ENCODE measurements at places on chromosomes 1 and 21.

DNA sequence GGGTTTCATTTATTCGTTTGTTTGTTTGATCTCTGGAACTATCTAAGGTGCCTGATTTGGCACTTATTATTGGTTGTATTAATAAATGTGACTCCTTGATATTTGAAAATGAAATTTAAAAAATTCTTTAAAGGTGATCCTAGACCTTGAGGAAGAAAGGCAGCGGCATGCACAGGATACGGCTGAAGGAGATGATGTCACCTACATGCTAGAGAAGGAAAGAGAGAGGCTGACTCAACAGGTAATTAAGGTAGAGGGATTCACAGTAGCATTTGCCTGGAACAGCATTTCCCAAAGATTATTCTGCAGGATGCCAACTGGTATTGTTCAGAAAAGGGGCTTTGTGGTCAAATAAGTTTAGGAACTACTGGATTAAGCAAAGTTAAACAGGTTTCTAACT lies 54.4 kb upstream of the WNT2B start:
- no peak for DNase-seq

DNA sequence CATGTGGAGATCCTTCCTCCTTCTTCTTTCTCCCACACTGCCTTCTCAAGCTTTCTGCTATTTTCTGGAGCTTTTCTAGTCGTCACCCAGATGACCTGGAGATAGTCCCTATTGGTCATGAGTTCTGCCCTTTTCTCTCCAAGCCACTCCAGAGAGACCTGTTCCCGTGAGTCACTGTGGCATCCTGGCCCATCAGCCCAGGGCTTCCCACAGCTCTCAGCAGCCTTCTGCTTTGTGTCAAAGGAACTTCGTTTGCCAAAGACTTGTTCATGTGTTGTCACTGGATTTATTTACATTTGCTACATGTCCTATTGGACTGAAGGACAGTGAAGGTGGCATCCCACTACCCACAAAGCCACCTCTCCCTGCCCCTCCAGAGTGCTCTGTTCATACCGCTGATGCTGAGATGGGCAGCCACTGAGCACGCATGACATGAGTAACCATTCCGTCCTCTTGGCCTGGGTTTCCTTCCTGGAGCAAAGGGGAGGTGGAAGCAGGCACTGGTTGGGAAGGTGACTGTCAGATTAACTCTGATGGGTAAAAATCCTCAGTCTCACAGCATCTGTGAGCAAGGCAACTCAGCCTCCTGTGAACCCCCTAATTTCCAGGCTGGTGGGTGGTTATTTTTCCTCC lies 119.2 kb downstream of the EDEM3 start:
- DNase-seq, result no peak

- peak; percentile 18 for DNase-seq
Observed at GRCh38 chr1:184843732-184844495, 89.3 kb upstream of the EDEM3 start.

GRCh38 chr1:99232172-99232571 lies 32.1 kb upstream of the PLPPR4 start:
- DNase-seq, result no peak

DNA sequence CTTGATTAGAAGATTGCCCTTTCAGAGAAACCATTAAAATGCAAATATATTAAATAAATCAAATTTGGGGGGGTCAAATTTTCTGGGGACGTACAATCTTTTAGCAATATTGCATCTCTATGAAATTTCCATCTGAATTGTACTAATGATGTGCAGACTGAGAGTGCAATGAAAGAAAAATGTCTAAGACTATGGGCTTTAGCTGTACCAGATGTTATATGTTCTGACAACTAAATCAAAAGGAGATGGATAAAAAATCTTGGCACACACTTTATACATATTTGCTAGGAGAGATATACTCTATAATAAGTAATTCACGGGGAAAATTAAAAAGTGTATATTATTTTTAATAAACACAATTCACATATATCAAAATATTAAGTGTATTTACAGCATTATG lies 13.0 kb upstream of the PLPPR5 start:
- no peak for DNase-seq

GRCh38 chr1:226129230-226129629 lies 57.3 kb downstream of the ACBD3 start:
- no peak for DNase-seq

- peak; percentile 8 for DNase-seq
Observed at GRCh38 chr1:8525216-8525557, 207.3 kb downstream of the SLC45A1 start.

GRCh38 chr1:112688781-112689193 lies 14.3 kb downstream of the MOV10 start:
- DNase-seq, result no peak

DNA sequence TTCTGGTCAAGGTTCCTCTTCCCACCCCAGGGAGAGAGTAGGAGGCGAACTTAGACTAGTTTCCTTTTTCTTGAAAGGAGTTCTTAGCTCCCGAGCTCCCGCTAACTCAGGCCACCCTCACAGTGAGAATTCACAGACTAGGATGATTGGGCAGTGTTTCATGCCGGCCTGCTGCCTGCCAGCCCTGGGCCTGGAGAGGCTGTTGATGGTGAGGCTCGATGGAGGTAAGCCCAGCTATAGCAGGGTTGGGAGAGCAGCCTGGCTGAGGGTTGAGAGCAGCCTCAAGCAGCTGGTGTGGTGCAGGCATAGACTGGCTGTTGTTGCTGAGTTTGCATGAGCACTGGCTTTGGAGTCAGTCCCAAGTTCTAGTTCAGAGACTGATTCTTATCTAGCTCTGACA lies 274.4 kb downstream of the MATN1 start:
- DNase-seq, result no peak

- no peak for DNase-seq
Observed at GRCh38 chr1:84374991-84375696, 23.1 kb upstream of the DNASE2B start.

- DNase-seq, result no peak
Observed at GRCh38 chr1:247905910-247906503, 10.6 kb downstream of the OR2W3 start.

DNA sequence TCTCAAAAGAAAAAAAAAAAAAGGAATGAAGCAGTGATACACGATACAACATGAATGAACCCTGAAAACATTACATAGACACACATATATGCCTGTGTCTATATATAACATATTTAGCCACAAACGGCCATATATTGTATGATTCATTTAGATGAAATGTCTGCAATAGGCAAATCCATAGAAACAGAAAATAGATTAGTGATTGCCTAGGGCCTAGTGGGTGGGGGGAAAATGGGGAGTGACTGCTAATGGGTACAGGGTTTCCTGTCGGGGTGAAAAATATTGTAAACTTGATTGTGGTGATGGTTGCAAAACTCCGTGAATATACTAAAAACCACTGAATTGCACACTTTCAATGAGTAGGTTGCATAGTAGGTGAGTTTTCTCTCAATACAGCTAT lies 6.0 kb upstream of the H6PD start:
- DNase-seq, result no peak

GRCh38 chr1:91092503-91092902 lies 70.7 kb upstream of the ZNF644 start:
- DNase-seq, result no peak

GRCh38 chr1:7670334-7671145 lies 100.6 kb upstream of the VAMP3 start:
- no peak for DNase-seq

- DNase-seq, result no peak
Observed at GRCh38 chr1:68047659-68048026, 2.8 kb downstream of the DIRAS3 start.

DNA sequence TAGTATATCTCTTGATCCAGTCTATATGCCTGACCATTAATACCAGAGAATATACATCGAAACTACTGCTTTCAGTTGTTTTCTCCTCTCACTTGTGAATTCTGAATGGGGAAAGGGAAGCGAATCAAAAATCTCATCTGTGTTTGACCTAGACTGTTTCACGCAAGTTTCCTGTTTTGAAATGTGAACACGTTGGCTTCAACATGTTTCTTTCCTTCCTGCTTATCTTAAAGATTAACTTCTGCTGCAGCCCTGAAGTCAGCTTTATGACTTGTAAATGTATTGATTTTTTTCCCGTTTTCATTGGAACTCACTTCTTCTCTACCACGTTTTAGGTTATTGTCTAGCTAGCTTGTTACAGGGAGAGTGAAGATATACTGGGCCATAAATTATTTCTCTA lies 49.9 kb downstream of the SNX27 start:
- no peak for DNase-seq

GRCh38 chr1:191668525-191668924 lies 489.7 kb upstream of the RGS18 start:
- DNase-seq, result no peak

DNA sequence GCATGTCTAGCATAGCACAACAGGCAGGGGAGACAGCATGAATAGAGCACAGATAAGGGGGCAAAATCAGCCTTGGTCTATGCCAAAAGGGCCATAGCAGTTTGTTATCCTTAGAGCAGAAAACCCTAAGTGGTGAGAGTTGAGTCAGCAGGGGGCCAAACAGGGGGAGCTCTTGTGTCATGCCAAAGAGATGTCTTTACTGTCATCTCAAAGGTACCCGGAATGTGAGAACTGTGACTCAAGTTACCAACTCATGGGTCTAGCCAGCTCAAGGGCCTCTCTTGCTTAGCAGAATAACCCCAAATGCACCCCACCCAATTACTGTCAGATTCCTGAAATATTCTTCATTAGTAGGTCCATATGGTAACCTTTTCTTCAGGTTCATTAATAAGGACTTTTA lies 45.9 kb upstream of the NRDC start:
- DNase-seq, result no peak

GRCh38 chr1:74677926-74678325 lies 4.3 kb upstream of the ERICH3 start:
- no peak for DNase-seq

- no peak for DNase-seq
Observed at GRCh38 chr1:178004926-178005391, 35.1 kb upstream of the SEC16B start.

DNA sequence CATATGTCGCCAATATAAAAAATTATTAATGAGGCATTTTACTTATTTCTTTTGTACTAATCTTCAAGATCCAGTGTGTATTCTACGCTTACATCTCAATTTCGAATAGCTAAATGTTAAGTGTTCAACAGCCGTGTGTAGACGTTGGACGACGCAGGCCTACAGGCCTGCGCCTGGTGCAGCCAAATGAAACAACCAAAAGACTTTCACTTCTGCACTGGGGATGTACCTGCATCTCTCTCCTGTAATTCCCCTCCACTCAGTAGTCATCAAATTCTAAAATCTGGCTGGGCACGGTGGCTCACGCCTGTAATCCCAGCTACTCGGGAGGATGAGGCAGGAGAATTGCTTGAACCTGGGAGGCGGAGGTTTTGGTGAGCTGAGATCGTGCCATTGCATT lies 76.8 kb upstream of the HNRNPU start:
- DNase-seq, result no peak

DNA sequence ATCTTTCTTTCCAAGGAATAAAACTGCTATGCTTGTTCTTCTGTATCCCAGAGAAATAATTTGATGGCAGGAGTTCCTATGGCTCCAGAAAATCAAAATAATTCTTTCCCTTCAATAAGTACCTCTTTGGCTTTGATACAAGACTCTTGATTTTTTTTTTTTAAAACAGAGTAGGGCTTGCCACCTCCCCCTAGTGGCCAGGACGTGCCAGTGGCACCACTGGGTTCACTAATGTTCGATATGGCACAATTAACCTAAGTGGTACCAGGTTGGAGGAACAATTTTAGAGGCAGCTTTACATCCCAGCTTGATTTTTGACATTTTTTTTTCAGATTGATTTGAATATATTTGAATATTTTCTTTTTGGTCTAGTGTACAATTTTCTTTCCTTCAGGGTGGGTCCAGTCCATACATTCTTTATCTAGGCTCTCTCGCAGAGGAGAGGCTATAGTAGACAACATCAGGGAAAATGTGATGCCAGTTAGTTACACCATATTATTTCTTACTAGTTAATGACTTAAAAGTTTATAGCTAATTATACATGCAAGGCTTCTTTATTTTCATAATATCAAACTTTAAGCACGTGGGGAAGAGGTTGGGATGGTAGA lies 330.9 kb downstream of the S1PR1 start:
- DNase-seq, result peak; percentile 20

- no peak for DNase-seq
Observed at GRCh38 chr1:155933591-155934096, 569 bp downstream of the KHDC4 start.

GRCh38 chr1:150560576-150561253 lies 11.5 kb downstream of the ADAMTSL4 start:
- DNase-seq, result peak; percentile 56

DNA sequence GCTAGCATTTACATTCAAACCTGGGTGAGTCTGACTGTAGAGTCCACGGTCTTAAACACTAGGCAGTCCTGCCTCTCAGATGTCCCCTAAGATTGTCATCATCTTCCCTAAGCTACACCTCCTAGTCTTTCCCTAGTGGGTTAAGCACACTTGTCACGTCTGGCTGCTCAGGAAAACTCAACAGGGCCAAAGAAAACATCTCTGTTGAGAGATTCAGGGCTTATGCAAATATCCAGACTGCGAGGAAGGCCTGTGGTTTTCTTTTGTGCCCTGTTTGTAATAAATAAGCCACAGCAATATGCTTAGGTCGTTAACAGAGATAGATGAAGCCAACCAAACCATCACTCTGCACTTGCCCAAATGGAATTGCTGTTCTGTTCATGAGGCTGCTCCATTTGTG lies 472.6 kb upstream of the DEPDC1 start:
- DNase-seq, result no peak

DNA sequence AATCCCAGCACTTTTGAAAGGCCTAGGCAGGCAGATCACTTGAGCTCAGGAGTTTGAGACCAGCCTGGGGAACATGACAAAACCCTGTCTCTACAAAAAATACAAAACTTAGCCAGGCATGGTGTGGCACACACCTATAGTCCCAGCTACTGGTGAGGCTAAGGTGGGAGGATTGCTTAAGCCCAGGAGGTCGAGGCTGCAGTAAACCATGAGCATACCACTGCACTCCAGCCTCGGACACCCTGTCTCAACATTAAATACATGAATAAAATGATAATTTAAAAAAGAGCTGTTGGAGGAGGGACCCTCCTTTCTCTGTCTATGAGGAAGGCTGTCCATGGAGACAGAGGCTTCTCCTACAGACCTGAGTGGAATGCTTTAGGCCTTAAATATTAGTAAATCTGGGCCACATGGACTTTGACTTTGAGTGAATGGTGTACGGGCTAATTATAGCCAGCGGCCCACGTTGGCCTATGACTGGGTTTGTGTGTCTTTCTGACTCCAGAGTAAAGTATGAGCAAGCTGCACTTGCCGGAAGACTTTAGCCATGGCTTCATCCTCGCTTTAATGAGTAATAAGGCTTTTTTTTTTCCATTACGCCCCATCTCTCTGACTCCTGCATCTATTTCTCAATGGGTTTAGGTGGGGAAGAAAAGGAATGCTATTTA lies 21.3 kb downstream of the RAB3B start:
- DNase-seq, result no peak

GRCh38 chr1:50562106-50562505 lies 138.9 kb upstream of the DMRTA2 start:
- no peak for DNase-seq

GRCh38 chr1:244211559-244211944 lies 160.5 kb downstream of the ZBTB18 start:
- no peak for DNase-seq

GRCh38 chr1:236888903-236889302 lies 93.8 kb downstream of the MTR start:
- no peak for DNase-seq
